A549 treated with GW870086 at 1 μM for 4 hours (cell line): ENCODE measurements at places on chromosomes 4 and X. TPM values are rescaled to one million over a fixed set of nuclear protein-coding genes. Genes with fewer than 3 reads are reported as not detected.

Gene SPANXD
- total RNA-seq, result not detected in 5 replicates

Gene FGF2
- total RNA-seq, result 30.0 to 59.3 TPM (median 51.7 TPM) in 5 replicates

Gene DYNLT3
- total RNA-seq, result 13.1 to 18.5 TPM (median 17.2 TPM) in 5 replicates

Gene KLF3
- 11.1 to 15.8 TPM (median 13.6 TPM) in 5 replicates for total RNA-seq

Gene DMRTC1
- not detected in 5 replicates for total RNA-seq

Gene TMEM144
- total RNA-seq, result 3.4 to 3.7 TPM (median 3.6 TPM) in 5 replicates

Gene CFAP299
- total RNA-seq, result not detected in 5 replicates

Gene CDX4
- not detected in 5 replicates for total RNA-seq

Gene EDNRA
- 0.24 to 0.58 TPM (median 0.30 TPM) in 5 replicates for total RNA-seq

Gene POU3F4
- not detected in 5 replicates for total RNA-seq

Gene NAA11
- not detected in 5 replicates for total RNA-seq

Gene SATL1
- not detected in 5 replicates for total RNA-seq

Gene NRK
- not detected in 5 replicates for total RNA-seq

Gene GAGE12H
- total RNA-seq, result not detected in 5 replicates

Gene AMBN
- total RNA-seq, result not detected in 5 replicates

Gene JCHAIN
- total RNA-seq, result 0.13 to 0.66 TPM in 2 of 5 replicates, not detected in the others

Gene PAGE1
- total RNA-seq, result 0.29 TPM in 1 of 5 replicates, not detected in the others

Gene TBX22
- total RNA-seq, result not detected in 5 replicates

Gene HERC5
- 3.6 to 4.1 TPM (median 3.7 TPM) in 5 replicates for total RNA-seq

Gene GAGE13
- not detected in 5 replicates for total RNA-seq

Gene CFP
- 0.20 to 1.0 TPM (median 0.31 TPM) in 5 replicates for total RNA-seq

Gene KLHL4
- 5.6 to 7.4 TPM (median 7.0 TPM) in 5 replicates for total RNA-seq

Gene GPM6B
- total RNA-seq, result 0.08 to 0.14 TPM (median 0.14 TPM) in 3 of 5 replicates, not detected in the others

Gene AFM
- not detected in 5 replicates for total RNA-seq

Gene MAMLD1
- 5.5 to 6.2 TPM (median 5.9 TPM) in 5 replicates for total RNA-seq

Gene PRDM5
- 3.1 to 5.3 TPM (median 4.6 TPM) in 5 replicates for total RNA-seq

Gene IL1RAPL1
- total RNA-seq, result not detected in 5 replicates

Gene ARHGAP6
- total RNA-seq, result 0.07 TPM in 1 of 5 replicates, not detected in the others

Gene CLNK
- not detected in 5 replicates for total RNA-seq

Gene SPINK2
- 0.49 TPM in 1 of 5 replicates, not detected in the others for total RNA-seq

Gene VCX3A
- not detected in 5 replicates for total RNA-seq

Gene NOP14
- 25.3 to 29.4 TPM (median 26.3 TPM) in 5 replicates for total RNA-seq

Gene EPHA5
- 0.11 to 0.48 TPM (median 0.34 TPM) in 5 replicates for total RNA-seq

Gene GASK1B
- 0.26 to 0.67 TPM (median 0.34 TPM) in 5 replicates for total RNA-seq

Gene ALAS2
- total RNA-seq, result not detected in 5 replicates

Gene CT45A3
- 0.23 to 0.31 TPM (median 0.27 TPM) in 3 of 5 replicates, not detected in the others for total RNA-seq

Gene FRG2
- 0.08 TPM in 1 of 5 replicates, not detected in the others for total RNA-seq

Gene MGAT4D
- not detected in 5 replicates for total RNA-seq

Gene RGN
- total RNA-seq, result 0.09 TPM in 1 of 5 replicates, not detected in the others

Gene P2RY10
- total RNA-seq, result not detected in 5 replicates

Gene ERAS
- total RNA-seq, result 0.20 TPM in 1 of 5 replicates, not detected in the others

Gene RNF150
- 0.13 to 0.42 TPM (median 0.30 TPM) in 5 replicates for total RNA-seq

Gene MAP9
- 5.0 to 5.9 TPM (median 5.4 TPM) in 5 replicates for total RNA-seq

Gene HPGDS
- not detected in 5 replicates for total RNA-seq

Gene MAGEB10
- total RNA-seq, result not detected in 5 replicates

Gene TCP11X2
- not detected in 5 replicates for total RNA-seq

Gene PCDH10
- total RNA-seq, result 0.06 to 0.19 TPM (median 0.11 TPM) in 5 replicates

Gene AIFM1
- total RNA-seq, result 67.6 to 75.0 TPM (median 74.4 TPM) in 5 replicates

Gene SMIM10
- 0.10 to 0.19 TPM (median 0.15 TPM) in 5 replicates for total RNA-seq

Gene THAP6
- 4.8 to 7.0 TPM (median 5.5 TPM) in 5 replicates for total RNA-seq

Gene MCF2
- 0.06 to 0.10 TPM (median 0.06 TPM) in 3 of 5 replicates, not detected in the others for total RNA-seq

Gene SPP1
- total RNA-seq, result 152 to 194 TPM (median 161 TPM) in 5 replicates

Gene MAGEC3
- total RNA-seq, result not detected in 5 replicates
